ENCODE measurements at places on chromosomes 12 and 14. TPM values are rescaled to one million over a fixed set of nuclear protein-coding genes. Genes with fewer than 3 reads are reported as not detected.

CLEC4A gene
- total RNA-seq: 0.35 TPM

CDKN3 gene
- 4.7 TPM for total RNA-seq

ZFYVE21 gene
- total RNA-seq: 60.9 TPM

IFNG-AS1 gene
- 0.19 TPM for total RNA-seq

KLHDC1 gene
- total RNA-seq: 6.6 TPM

IL26 gene
- not detected for total RNA-seq

TMEM19 gene
- 24.1 TPM for total RNA-seq

P2RX7 gene
- 0.65 TPM for total RNA-seq

MYF5 gene
- not detected for total RNA-seq

SLC38A1 gene
- 64.4 TPM for total RNA-seq

ZFHX2 gene
- 1.3 TPM for total RNA-seq

CSRP2 gene
- total RNA-seq: 15.7 TPM

C12orf50 gene
- total RNA-seq: 0.05 TPM

PRH2 gene
- not detected for total RNA-seq

SMCO3 gene
- not detected for total RNA-seq

PDE3A gene
- 132 TPM for total RNA-seq

- DNase-seq: no peak
These were observed 69.6 kb upstream of the SFSWAP start for GRCh38 chr12:131641315-131641714.

DNA sequence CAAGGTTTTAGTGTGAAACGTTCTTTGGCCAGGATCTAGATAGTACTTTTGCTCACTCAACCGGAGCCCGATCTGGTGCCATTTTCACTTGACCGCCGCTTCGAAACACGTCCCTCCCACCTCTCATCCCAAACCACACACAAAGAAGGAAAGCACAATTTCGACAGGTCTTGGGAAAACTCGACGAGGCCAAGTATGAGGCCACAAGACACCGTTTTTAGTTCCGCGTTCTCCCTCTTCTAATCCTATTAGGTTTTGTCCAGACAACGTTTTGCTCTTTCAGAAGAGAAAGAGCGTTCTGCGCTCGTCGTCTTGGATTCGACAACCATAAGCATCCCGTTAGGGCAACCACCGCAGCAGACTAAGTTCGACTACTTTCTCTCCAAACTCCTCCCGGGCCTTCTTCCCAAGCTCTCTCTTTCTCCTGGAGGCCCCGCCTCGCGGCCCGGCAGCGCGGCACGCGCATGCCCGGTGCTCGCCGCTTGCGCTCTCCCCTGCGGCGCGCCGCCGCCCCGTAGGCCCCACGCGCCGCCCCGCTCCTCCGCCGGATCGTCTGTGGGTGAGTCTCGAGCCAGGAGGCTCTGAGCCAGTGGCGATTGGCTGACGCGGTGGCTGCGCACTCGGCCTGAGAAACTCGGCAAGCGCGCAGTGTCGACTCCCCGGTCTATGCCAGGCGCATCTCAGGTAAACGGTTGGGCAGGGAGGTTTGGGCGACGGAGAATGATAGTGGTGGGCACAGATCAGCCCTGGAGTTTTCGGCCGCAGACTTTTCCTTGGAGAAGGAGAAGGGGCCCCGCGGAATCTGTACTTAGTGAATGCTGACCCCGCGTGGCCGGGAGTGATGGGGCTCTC lies at the start of gene MIPOL1:
TSS of gene MIPOL1 (plus strand) at position 517 of the 852 bp plus-strand sequence. CDS start 49,952 bp downstream, outside the sequence.
- peak; percentile 87 for DNase-seq

DNA sequence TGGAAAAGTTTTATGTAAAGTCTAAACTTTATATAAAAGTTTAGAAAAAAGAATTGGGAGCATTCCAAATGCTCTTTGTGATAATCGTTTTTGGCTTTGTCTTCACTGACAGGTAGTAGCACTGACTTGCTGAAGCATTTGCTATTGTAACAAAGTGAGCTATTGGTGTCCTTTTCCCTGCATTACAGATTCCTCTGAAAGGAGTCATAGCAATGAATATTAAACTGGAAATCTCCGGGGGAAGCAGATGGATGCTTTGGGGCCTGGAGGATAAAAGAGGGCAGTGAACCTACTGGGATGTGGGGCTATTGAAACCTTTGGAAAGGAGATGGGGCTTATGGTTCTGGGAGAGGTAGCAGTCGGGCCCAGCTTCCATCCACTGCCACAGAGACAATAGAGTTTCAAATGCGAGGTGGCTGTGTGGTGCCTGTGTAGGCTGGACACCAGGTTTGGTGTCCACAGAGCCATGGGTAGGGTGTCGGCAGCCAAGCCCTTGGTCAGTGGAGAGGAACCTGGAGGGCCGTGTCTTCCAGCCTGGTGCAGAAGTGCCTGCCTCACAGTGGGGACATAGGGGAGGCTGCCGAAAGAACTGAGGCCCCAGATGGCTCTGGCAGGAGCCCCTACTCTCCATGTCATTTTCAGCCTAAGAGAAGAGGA lies 10.1 kb downstream of the GSG1 start:
- no peak for DNase-seq

DNA sequence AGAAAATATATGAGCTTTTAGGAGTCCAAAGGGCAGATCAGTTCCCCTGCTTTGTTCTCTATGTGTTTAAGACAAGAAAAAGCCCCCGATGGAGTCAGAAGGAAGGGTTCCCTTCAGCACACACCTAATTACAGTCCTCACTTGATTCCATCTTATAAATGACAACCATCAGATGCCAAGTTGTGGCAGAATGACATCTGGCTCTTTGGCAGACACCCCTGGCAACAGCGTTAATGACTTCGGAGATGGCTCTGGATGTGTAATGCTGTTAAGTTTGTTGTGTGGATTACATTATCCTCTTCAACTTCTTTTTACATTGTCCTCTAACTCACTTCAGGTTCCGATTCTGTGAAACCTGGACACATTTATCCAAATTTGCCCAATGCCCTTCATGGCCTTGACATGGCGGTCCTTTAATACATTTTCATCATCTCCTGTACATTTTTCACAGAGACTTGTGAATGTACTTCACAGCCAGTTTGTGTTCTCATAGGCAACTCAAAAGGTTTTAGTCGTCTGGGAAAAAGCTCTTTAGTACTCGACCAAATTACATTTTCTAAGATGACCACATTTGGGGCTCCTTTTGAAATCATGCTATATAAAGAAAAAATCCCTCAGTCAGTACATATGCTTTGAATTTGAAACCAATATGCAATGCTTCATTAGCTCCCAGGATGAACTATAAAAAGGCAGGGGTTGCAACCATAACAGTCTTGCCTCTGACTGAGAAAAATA lies 667.8 kb downstream of the NOVA1 start:
- no peak for DNase-seq

DNA sequence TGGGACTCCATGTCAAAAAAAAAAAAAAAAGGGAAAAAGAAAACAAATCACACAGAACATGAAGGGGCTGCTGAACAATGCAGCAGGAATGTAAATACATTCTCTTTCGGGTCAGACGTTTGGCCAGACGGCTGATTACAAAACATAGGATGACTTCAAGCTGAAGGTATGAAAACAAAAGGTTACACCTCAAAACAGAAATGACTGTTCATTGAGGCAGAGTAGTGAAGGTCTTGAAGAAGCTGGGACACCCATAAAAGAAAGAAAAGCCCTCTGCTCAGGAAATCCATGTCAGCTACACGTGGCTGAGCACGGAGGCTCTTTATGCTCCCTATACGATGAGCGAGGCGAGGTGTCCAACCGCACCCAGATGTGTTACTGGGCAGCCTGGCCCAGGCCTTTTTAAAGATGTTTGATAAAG lies 37.7 kb downstream of the FGD4 start:
- DNase-seq: no peak

DNA sequence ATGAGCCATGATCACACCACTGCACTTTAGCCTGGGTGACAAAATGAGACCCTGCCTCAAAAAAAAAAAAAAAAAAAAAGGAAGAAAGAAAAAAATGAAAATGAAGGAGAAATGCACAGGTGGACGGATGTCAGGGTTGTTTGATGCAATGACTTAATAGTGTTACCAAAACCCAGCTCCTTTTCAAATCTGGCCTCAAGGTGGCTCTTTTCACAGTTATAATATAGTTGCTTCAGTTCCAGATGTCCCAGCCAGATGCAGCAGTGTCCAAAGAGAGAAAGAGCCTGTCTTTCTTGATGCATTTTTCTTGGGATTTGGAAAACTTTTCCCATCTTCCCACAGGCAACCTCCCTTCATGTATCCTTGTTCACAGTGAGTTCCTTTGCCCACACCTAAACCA lies 36.5 kb downstream of the KCNMB4 start:
- no peak for DNase-seq

GRCh38 chr12:19710811-19711793 lies 271.8 kb downstream of the AEBP2 start:
- DNase-seq: no peak

DNA sequence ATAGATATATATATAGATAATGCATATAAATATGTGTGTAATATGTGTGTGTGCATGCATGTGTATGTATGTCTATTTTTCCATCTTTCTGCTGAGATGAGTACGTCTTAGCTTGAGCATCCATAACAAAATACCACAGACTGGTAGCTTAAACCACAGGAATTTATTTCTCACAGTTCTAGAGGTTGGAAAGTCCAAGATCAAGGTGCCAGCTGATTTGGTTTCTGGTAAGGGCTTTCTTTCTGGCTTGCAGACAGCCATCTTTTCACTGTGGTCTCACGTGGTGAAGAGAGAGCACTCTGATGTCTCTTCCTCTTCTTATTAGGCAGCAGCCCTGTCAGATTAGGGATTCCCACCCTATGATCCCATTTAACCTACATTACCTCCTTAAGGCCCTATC lies 47.3 kb downstream of the ACSM4 start:
- no peak for DNase-seq

GRCh38 chr12:33296529-33296928 lies 143.1 kb downstream of the SYT10 start:
- no peak for DNase-seq

- DNase-seq: no peak
These were observed 28.0 kb downstream of the ERH start for GRCh38 chr14:69370061-69370460.

DNA sequence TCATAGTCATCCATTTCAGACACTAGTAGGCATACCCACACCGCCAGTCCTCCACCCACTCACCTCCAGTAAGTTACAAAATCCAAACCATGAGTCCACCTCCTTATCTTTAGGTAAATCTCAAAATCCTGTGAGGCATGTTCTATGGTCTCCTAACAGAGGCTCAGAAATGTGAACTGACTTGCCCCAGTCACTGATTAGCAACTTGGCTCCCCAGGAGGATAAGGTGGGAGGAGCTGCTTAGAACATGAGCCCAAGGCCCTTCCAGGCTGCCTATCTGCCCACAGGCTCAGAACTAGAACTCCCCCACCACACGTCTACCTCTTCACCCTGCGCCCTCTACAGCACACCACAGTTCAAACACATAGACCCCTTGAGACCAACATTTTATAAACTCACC lies 19.9 kb downstream of the SETD3 start:
- DNase-seq: no peak

- no peak for DNase-seq
These were observed 74.7 kb downstream of the NUAK1 start for GRCh38 chr12:106063826-106064720.

- DNase-seq: no peak
These were observed 182.7 kb downstream of the KTN1 start for GRCh38 chr14:55762595-55763232.

GRCh38 chr12:116165036-116165425 lies 112.5 kb downstream of the MED13L start:
- DNase-seq: no peak

- no peak for DNase-seq
These were observed 7.6 kb downstream of the ITPK1 start for GRCh38 chr14:93108105-93108504.

- no peak for DNase-seq
These were observed 6.1 kb upstream of the FGF6 start for GRCh38 chr12:4451694-4452093.

DNA sequence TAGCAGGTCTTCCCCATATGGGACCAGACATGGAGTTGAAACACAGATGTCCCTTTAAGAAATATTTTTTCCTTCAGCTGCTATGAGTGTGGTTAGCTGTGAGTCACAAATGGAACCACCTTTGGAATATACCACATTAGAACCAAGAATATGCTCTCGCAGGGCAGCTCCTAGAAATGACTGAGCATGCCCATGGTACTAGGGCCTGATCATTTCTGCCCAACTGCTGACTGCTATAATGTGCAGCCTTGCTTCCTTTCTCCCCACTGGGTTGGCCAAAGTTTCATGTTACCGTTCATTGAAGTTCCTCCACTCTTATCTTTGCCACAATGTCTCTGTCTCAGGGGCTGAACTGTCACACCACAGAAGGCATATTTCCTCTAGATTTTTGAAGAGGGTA lies 1074.6 kb downstream of the FLRT2 start:
- no peak for DNase-seq

- no peak for DNase-seq
These were observed 199.5 kb upstream of the PLEKHG7 start for GRCh38 chr12:92503029-92503931.

GRCh38 chr12:1531153-1531653 lies 63.2 kb downstream of the FBXL14 start:
- DNase-seq: no peak

DNA sequence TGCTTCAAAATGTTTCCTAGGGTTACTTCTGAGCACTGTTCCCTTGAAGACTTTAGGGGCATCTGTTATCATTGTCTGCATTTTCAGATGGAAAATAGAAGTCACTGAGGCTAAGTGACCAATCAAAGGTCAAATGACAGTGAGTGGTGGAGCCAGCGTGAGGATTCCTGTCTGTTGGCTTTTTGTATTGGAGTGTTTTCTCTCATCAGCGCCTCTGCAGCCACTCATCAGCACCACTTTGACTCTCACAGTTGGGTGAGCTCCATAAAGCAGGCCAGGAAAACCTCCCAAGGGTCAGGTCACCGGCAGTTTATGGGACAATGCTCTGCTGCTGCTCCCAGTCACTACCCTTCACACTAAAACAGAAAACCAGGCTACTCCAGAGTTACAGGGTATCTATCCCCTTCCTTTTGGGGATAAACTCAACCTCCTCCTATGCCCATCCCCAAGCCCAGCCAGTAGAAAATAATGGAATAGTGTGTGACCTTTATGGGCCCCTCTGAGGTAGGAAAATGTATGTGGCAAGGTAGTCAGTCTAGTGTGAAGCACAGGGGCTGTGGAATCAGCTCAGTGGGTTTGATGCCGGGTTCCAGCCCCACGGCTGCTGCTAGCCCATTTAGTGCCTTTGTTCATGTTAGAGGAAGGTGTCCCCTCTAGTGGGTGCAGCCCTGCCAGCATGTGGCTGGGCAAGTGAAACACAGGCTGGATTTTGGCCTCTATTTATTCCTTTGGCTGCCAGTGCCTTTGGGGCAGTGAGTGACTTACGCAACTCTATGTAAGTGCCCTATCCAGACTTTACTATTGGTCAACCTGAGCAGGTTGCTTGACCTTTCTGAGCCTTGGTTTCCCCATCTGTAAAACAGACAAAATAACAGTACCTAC lies 133.8 kb upstream of the CPM start:
- no peak for DNase-seq

- DNase-seq: no peak
These were observed 140.5 kb downstream of the FOXN3 start for GRCh38 chr14:89276424-89276975.

DNA sequence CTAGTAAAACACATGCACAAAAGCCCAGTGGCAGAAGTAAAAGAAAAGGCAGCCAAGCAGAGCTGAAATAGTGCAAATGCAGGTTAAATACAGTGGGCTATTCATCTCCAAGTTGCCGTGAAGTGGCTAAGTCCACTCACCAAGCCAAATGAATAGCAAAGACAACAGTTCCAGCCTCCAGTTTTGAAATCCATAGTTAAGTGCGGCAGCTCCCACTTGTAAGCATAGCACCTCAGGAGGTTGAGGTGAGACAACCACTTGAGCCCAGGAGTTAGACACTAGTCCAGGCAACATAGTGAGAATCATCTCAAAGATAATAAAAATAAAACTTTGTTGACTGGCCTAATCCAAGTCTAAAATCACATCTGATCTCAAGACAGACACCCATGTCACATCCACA lies 9.8 kb upstream of the PHLDA1 start:
- no peak for DNase-seq

- no peak for DNase-seq
These were observed 7.3 kb upstream of the FGF23 start for GRCh38 chr12:4386801-4387200.

All from cardiac septum (tissue), 1 donor.